ENCODE measurements at places on chromosomes 12 and 14.

DNA sequence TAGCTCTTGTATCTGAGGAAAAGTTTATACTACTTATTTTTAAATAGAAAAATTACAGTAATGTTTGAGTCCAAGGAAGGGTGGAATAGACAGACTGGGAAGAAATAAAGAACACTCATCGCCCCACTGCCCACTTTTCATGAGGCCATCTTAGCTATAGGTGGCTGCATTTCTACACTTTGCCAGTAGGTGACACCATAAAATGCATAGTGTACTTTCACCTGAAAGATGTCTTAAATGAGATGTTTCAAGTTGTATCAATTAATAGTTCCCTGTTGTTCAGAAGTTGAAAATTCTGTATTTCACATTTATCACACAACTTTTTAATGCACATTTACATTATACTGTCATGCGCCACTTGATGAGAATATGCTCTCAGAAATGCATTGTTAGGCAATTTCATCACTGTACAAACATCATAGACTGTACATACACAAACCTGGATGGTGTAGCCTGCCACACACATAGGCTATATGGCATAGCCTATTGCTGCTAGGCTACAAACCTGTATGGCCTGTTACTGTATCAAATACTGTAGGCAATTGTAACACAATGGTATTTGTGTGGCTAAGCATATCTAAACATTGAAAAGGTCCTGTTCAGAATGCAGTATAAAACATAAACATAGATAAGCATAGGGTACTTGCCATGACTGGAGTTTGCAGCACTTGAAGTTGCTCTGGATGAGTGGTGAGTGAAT lies 27.6 kb downstream of the PMCH start:
- peak; percentile 6 for DNase-seq

- no peak for DNase-seq
These were observed 180.2 kb downstream of the EPS8 start for GRCh38 chr12:15608941-15609340.

DNA sequence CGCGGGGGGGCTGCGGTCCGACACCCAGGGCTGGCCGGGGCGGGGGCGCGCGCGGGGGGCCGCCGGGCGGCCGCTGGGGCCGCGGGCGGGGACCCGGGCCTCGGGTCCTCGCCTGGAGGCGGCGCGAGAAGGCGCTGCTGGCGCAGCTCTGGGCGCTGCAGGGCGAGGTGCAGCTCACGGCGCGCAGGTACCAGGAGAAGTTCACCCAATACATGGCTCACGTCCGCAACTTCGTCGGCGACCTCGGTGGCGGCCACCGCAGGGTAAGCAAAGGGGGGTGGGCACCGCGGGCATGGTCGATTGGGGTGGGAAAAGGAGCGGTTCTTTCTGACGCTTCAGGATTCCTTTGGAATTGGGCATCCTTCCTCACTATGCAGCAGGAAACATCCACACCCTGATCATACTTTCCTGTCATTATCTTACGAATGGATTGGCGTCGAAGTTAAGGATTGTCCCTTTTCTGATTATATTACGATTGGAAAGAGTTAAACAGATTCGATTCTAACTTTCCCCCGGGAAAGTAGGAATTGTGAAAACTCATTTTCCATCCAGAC lies 798 bp downstream of the PDZRN4 start:
- no peak for DNase-seq

DNA sequence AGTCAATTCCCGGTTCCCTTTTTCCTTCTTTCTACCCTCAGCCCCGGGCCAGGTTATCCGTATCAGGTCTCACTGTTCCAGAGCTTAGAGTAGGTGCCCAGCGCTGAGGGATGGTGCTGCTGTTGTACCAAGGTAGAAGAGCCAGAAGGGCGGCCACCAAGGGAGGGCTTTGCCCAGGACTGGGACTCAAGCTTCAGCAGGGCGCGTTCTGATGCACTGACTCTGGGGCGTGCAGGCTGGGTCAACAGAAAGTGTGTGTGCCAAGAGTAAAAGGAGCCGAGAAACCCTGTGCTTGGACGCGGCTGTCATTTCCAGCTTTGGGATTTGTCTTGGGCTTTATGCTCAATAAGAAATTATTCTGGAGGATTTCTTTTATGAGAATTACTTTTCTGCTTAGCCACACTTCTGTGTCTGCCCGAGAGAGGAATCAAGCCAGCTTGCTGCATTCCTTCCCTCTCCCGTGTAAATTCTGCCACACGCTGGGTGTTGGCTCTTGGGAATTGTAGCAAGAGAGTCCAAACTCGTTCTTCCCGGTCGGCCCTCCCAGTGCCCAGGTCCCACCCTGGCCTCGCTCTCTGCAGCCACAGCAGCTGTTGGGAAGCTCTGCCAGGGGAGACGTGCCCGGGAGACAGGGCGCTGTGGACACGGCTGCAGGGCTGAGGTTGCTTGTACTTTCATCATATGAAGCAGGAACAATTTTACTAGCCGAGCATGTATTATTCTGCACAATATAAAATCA lies 98.0 kb downstream of the FBXL14 start:
- no peak for DNase-seq

DNA sequence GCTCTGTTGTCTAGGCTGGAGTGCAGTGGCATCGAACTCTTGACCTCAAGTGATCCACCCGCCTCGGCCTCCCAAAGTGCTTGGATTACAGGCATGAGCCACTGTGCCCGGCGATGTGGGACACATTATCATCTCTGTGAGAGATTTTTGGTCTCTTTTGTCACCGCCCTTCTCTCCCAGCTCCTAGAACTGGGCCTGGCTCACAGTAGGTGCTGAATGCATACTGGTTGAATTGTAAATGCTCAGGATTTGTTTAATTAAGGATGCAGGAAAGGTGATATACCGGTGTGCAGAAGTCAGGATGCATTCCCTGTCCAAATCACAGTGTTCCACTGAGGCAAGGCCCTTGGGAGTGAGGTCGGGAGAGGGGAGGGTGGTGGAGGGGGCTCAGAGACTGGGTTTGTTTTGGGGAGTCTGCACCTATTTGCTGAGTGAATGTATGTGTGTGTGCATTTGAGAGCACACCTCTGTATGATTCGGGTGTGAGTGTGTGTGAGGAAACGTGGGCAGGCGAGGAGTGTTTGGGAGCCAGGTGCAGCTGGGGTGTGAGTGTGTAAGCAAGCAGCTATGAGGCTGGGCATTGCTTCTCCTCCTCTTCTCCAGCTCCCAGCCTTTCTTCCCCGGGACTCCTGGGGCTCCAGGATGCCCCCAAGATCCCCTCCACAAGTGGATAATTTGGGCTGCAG lies 1.0 kb upstream of the KRT18 start:
- DNase-seq: no peak

GRCh38 chr12:21800011-21800410 lies 25.5 kb upstream of the KCNJ8 start:
- DNase-seq: no peak

- no peak for DNase-seq
These were observed 7.9 kb upstream of the CPSF6 start for GRCh38 chr12:69231479-69231878.

- no peak for DNase-seq
These were observed 10.8 kb downstream of the TIGAR start for GRCh38 chr12:4331842-4332241.

DNA sequence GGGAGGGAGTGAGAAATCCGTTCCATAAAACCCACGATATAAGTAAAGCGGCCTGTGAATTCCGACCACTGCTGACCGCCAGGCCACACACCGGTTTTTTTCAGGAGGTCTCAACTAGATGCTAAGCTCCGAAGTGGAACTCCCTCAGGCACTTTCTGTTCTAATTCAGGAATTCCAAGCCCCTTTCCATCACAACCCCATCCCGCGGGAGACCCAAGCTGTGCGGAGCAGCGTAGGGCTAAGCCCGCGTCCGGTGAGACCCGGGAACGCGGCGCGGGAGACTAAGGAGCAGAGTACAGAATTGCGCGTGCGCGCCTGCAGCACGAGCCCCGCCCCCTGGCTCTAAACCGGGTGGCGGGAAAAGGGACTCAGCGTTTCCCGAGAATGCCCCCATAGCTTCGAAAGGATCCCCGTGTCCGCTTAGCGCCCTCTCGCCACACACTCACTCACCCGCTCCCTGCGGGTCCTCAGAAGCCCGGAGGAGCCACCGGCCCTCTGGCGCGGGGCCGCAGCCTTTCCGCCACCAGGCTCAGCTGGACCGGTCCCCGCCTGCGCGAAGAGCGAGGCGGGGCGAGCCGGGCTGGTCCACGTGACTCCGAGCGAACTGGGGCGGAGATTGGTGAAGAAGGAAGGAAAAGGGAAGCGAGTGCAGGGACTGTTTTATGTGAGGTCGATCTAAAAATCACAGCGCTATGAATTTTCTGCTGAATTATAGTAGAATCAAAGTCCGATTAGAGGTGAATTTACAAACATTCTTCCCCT lies at the start of gene TIMELESS:
Gene TIMELESS, minus strand, starts transcription at position 567 of the 762 bp plus-strand sequence. CDS start 15,256 bp downstream, outside the sequence.
- peak; percentile 84 for DNase-seq

DNA sequence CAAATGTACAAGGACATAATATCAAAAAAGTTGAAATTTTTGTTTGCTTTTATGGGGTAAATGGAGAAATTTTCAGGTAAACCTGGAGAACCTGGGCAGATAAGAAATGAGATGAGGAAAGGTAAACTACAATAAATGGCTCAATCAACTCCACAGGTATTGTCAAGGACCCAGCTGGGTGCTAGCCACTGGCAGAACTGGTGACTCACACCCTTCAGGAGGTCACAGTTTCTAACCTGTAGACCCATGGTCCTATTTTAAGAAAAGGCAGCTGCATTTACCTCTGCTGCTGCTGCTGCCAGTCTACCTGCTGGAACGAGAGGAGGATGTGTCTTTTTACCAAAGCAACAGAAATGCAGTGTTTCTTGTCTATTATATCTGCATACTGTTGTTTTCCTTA lies 226.6 kb downstream of the ALG10B start:
- DNase-seq: no peak

- DNase-seq: no peak
These were observed 22.1 kb upstream of the CEP170B start for GRCh38 chr14:104843006-104843405.

DNA sequence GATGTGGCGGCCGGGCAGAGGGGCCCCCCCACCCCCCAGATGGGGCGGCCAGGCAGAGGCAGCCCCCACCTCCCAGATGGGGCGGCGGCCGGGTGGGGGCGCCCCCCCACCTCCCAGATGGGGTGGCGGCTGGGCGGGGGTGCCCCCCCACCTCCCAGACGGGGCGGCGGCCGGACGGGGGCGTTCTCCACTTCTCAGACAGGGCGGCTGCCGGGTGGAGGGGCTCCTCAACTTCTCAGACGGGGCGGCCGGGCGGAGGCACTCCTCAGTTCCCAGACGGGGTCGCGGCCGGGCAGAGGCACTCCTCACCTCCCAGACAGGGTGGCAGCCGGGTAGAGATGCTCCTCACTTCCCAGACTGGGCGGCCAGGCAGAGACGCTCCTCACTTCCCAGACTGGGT lies 469.8 kb downstream of the PCNX1 start:
- DNase-seq: no peak

DNA sequence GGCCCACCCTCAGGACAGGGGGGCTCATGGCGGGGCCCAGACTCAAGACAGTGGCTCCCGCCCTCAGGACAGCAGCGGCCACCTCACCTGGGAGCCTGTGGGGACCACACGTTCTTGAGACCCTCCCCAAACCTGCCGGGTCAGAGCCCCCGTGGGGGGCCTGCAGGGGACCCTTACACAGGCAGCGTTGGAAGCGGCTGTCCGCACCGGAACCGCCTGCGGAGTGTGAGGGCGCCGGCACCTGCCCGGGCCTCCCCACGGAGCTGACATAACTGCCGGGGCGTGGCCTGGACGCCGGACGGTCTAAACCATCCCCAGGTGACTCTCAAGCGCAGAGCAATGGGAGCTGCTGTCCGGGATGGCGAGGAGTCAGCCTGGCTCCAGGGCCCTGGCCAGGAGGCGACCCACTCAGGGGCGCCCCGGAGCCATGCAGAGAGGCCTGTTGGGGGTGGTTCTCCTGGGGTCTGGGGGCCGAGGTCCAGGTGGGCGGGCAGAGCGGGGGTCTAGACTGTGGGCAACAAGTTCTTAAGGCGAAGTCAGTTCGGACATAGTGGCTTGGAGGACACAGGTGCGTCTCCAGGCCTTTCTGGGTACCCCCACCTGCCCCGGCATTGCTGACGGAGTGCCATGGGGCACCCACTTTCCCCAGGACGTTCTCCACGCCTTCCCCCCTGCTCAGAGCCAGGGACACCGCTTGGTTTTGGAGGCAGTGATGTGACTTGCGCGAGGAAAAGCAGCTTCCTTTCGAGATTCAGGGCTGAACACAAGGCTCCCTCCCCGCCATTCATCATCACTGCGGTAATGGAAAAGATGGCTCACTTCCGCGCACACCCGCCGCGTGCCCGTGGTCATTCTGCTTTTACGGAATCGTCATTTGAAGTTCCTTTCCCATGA lies 23.2 kb downstream of the GALNT9 start:
- DNase-seq: no peak

GRCh38 chr12:39186744-39187143 lies 256.2 kb downstream of the KIF21A start:
- DNase-seq: no peak

All from NT2/D1 (cell line).